ENCODE measurements at places on chromosomes 7 and 10.
A peak's percentile ranks its signal among the peaks of the same experiment; 100 is the strongest.

- no peak for DNase-seq
Observed at GRCh38 chr10:82737549-82737948, 862.6 kb downstream of the NRG3 start.

GRCh38 chr10:133236401-133237240, 1.0 kb upstream of the VENTX start:
- no peak for DNase-seq

DNA sequence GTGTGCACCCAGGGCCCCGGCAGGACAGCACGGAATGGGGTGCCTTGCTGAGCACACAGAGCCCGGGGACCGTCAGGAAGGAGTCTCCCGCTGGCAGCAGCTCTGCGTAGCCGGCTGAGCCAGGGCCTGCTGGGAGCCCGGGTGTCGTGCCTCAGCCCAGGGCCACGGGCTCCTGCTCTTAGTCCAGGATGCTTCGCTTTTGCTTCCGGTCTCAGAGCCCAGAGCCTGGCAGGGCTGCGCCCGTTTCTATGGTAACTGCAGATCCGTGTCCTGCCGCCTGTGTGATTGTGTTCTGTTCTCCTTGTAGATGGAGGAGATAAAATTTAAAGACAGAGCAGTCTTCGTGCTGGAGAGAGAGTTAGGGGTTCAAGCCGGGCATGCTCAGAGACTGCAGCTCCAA, 53.7 kb upstream of the DPYSL4 start:
- no peak for DNase-seq

- no peak for DNase-seq
Observed at GRCh38 chr10:71657604-71658466, 61.7 kb downstream of the C10orf105 start.

DNA sequence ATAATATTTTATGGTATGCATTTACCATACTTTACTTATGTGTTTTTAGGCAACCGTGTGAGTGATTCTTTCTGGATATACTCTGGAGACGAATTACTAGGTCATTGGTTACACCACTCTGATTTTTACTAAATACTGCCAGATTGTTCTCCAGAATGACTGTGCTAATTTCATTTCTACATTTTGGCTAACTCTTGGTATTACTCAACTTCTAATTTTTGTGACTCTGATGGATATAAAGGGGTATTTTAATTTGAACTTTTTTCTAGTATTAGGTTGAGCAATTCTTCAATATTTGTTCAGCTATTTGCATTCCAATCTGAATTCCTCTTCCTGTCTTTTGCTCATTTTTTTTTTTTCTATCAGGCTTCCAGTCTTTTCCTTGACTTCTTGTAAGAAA, 223.6 kb downstream of the MDFIC start:
- DNase-seq, result no peak

GRCh38 chr10:122435212-122435827, 19.1 kb upstream of the ARMS2 start:
- DNase-seq, result peak; percentile 46

DNA sequence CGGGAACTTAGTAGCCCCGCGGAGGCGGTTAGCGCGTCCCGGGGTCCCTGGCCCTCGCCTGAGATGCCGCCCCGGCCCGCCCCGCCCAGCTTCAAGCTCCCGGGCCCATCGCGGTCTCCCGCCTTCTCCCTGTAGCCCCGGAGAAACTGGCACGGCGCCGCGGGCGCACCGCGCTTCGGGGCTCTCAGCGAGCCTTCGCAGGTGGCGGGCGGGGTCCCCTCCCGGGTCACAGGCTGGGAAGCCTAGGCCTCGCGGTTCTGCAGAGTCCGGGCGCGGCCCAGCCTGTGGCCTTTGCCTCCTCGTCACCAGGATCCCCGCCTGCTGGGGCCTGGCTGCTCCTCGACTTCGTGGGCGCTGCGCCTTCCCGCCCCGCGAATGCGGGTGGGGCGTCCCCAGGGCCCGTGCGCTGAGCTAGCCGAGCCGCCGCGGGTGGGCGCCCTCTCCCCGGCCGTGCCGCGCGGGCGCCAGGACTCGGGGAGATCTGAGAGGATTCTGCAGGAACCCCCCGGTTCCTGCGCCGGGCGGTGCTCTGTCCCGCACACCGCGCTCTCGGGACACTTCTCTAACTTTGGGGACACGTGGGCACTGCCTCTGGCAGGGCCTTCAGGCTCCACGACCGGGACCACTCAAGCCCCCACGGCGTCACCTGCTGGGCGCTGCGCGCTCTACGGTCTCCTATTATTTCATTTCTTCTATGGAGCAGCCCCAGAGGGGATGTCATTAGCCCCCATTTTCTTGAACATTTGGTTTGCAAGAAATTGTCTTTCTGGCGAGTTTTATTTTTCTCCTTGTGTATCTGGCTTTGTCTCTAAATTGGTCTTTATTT, 682 bp upstream of the RGS10 start:
- DNase-seq, result peak; percentile 68

DNA sequence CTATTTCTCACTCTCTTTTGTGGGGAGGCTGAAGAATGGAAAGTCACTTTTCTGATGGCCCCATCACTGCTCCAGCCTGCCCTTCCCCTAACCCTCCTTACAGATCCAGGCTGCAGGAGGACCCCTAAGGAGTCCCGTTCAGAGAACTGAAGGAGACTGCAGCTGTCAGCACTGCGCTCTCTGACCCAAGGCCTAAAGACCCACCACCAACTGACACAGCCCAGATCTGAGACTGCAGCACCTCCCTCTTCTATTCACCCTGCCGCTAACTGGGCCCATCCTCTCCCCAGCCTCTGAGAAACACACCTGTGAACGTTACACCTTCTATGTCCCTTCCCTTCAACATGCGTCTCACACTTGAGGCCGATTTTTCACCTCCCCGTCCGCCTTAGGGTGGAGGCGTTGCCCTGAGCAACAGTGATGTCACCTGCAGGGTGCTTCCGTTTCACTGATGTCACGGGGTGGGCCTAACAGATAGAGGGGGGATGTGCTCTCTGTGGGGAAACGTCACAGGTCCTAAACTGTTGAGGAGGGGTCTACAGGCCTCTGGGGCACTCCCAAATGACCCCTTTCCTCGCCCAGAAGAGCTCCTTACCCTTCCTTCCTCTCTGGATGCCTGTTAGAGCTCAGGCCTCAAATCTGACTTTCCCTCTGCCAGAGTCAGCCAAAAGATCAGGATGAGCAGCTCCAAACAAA, 5.1 kb downstream of the ITPRIP start:
- no peak for DNase-seq

GRCh38 chr10:133351408-133352318, 4.5 kb downstream of the PRAP1 start:
- DNase-seq, result no peak

DNA sequence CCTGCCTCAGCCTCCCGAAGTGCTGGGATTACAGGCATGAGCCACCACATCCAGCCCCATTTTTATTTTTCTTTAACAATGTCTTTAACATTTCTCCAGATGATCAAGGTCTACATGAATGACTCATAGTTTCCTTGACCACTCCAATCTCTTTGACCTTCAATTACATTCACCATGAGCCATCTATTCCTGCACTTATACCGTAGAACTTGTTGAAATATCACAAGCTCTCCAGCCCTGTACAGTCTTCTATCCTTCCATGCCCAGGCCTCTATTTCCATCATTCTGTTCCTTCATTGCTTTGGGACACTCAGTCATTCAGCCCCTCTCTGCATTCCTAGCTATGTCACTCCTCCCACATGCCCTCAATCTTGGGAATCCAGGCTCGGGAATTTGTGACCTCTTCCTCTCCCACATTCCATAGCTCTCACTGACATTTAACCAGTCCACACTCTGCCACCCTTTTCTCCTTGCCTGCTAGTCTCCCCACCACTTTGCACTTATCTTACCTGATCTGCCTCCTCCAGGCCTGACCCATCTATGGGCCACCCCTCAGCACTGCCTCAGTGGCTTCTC, 151.8 kb upstream of the STK17A start:
- DNase-seq, result no peak

- DNase-seq, result no peak
Observed at GRCh38 chr10:112269266-112269665, 13.9 kb upstream of the TECTB start.

GRCh38 chr10:97466755-97467154, 20.8 kb downstream of the ZDHHC16 start:
- no peak for DNase-seq

DNA sequence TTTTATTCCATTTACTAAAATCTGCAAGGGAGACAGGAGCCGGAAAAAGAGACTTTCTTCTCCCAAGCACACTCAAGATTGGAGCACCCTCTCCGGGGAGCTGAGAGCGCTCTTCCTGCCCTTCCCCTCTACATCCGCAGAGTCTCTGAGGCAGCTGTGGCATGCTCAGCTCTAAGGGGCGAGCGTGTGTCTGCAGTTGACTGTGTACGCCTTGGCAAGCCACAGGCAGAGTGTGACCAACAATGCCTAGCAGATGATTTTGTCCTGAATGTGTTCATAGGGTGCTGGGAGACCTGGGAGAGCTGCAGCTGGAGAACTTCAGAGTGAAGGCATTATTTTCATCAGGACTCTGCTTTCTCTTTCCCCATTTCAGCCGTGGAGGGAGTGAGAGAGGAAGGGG, 20.7 kb downstream of the MTURN start:
- DNase-seq, result peak; percentile 52

GRCh38 chr10:20712774-20713173, 184.3 kb downstream of the NEBL start:
- DNase-seq, result no peak

GRCh38 chr7:101386558-101387231, 24.0 kb downstream of the COL26A1 start:
- no peak for DNase-seq

DNA sequence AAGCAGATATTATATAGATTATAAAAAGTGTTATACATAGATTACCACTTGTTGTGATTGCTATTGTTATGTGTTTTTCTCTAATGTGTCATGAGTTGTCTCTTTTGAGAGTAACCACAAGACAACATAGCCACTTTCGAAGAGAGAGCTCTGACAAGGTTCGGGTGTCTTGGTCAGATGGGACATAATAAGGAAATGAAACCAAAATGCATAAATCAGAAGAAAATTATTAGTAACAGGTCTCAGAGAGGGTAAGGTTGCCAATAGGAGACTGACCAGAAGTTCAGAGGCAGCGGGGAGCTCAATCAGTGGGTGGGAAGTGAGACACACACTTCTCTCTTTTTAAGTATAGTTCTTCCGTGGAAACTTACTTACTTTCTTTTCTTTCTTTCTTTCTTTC, 639.2 kb upstream of the POT1 start:
- no peak for DNase-seq

GRCh38 chr10:91163869-91164474, 56.5 kb upstream of the PCGF5 start:
- no peak for DNase-seq

GRCh38 chr10:105024184-105024583, 383.1 kb downstream of the SORCS3 start:
- no peak for DNase-seq

DNA sequence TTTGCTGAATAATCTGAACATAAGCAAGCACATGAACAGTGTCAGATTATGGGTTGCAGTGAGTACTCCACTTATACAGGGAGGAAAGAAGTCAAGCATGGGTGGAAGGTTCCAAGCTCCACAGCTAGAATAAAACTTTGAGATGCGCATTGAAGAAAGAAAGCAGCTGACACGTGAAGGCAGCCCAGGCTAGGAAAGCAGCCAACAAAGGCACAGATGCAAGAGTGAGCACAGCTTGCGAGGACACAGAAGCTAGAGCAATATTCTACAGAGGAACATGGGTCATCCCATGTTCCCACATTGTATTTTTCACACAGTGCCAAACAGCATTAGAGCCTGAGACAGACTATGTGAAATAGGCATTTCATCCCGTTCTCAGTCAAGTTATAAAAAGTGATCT, 194.6 kb upstream of the TBX20 start:
- DNase-seq, result no peak

GRCh38 chr10:44463511-44464121, 78.7 kb upstream of the CXCL12 start:
- no peak for DNase-seq

- DNase-seq, result no peak
Observed at GRCh38 chr10:133530506-133530905, 3.3 kb downstream of the CYP2E1 start.

- no peak for DNase-seq
Observed at GRCh38 chr7:37729181-37729580, 45.6 kb downstream of the GPR141 start.

GRCh38 chr10:60958892-60959601, 15.1 kb upstream of the RHOBTB1 start:
- no peak for DNase-seq

- no peak for DNase-seq
Observed at GRCh38 chr10:2300231-2300630, 562.9 kb upstream of the ADARB2 start.

DNA sequence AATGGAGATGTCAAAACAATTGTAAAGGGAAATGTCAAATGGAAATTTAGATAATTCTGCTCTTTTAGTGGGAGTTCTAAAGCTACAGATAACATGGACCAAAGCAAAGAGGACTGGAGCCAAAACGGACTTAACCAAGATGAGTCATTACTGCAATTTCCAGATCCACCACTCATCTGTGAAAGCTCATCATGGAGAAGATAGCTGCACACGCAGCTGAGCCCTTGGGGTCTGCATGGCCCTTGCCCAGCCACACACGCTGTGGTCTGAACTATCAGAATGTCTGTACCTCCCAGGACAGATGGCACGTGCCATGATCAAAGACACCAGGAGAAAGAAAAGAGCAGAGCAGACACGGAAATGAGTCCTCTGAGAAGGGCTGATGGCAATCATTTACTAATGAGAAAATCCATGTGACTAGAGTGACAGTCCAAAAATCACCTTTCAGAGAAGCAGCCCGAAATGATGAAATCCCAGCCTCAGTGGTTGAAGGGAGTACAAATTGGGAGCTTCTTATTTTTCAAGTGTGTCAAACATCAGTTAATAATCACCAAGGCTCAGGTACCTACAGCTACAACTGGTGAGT, 177.9 kb upstream of the MGMT start:
- DNase-seq, result no peak

GRCh38 chr7:156156734-156157408, 344.6 kb upstream of the SHH start:
- DNase-seq, result no peak

GRCh38 chr7:116779931-116780330, 82.5 kb upstream of the CAPZA2 start:
- no peak for DNase-seq

DNA sequence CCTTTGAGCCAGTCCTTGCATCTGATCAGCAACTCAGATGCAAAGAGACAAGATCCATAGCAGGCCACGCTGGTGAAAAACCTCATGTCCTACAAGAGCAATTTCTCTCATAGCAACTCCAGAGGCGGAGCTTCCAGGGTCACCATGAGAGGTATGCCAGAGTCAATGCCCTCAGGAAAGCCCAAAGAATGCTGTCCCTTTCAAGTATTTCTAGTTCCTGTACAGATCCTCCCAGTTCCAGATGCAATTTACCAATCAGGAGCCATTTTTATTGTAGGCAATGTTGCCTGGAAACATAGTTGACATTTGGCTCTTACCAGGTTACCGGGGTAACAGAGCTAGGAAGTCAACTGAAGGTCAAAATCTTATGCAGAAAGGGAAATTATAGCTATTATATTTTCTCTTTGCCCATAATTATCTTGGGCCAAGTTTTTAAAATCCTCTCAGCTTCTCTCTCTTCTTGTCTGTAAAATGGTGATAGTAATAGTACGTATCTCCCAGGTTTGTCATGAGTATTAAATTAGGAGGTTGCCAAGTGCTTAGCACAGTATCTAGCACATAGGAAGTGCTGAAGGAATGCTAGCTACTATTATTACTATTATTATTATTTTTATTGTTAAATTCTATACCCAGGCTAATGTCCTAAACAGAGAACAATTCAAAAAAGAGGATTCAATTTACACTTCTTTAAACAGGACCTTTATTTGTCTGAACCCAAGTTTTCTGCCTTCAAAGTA, 46.3 kb upstream of the TM9SF3 start:
- DNase-seq, result no peak
